ENCODE measurements at places on chromosomes 5 and 9.

DNA sequence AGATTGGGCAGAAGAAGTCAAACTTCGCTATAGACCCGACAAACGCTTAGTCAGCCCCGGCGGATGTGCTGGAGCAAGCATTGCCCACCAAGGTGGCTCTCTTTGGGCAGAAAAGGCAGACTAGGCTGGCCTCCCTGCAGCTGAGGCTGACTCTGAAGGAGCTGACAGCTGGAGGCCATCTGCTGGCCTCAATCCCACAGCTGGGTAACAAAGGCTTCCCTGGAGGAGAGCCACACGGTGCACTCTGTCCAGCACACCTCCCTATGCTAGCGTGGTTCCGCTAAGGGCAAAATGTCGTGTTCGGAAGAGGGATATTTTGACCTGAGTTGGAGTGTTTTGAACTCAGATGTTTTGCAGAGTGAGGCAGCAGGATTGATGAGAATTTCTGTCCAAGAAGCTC is 103.5 kb upstream of the PTCH1 start:
- DNase-seq, result no peak

DNA sequence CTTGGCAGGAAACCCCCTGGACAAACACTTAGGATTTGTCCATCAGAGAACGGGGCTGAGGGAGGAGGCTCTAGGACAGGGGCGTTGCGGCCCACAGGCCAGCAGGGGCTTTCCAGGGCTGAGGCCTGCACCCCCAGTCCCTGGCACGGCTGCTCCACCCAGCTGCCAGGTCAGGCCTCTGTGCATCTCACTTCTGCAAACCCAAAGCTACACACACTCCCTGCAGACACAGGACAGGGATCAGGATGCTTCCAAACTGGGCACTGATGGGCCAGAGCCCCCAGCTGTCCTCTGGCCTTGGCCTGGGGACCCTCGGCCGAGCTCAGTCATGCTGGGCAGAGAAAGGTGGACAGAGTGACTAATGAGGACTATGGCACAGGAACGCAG is 106.2 kb upstream of the SARDH start:
- DNase-seq, result no peak

GRCh38 chr5:17275289-17276158 is 58.1 kb downstream of the BASP1 start:
- no peak for DNase-seq

DNA sequence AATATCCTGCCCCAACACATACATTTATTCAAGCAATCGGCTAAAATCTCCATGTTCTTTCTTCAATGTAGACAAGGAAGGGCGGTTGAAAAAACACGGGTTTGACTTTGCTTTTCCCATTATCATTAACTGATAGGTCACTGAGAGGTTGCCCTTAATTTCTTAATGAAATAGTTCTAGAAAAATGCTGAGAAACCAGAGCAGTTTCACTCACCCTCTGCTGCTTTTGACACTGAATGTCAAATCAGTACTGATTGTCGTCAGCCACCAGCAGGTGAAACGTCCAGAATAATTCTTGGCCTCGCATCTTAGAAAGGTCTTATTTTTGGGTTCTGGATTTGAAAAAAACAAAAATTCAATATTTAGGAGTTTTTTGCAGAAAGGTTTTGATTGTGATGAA is 8.1 kb downstream of the IL12B start:
- no peak for DNase-seq

- DNase-seq, result no peak
These were observed 85.7 kb upstream of the ARRDC3 start for GRCh38 chr5:91468651-91469422.

GRCh38 chr9:91771027-91771426 is 179.0 kb downstream of the ROR2 start:
- no peak for DNase-seq

- DNase-seq, result no peak
These were observed 173.1 kb downstream of the AOPEP start for GRCh38 chr9:94899464-94900221.

DNA sequence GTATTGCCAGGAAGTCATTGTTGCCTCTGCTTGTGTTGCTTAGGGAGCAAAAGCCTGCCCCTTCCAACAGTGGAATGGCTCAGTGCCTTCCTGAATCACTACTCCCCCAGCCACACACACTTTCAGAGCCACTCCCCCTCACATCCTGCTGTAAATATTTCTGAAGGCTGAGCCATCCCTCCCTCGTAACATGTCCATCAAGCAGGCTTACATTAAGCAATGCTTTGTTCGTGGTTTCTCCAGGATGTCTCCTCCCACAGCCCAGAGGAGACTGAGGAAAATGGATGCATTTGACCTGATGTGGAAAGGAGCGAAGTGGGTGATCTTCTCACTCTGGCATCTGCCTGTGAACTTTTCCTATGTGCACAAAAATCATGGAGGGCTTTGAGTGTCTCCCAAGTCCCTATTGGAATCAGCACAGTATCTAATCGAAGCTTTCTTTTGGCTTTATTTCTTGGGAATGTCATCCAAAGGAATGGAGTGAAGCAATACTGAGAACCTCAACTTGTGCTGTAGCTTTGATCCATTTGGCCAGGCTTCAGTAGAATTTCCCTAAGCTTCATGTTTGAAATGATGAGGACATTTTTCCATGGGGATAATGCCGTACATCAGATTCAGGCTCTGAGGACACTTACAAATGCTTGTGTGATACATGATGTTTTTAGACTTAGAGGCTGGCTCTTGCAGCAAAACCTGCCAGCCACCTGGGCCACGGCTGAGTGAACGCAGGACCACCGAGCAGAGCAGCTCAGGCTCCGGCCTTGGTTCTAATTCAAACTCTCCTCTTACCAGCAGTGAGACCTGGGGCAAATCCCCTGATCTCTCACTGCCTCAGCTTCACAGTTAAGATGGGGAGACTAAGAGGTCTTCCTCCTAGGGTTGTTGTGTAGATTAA is 389.1 kb downstream of the ENC1 start:
- no peak for DNase-seq

GRCh38 chr5:98309785-98310598 is 463.5 kb upstream of the RGMB start:
- no peak for DNase-seq

GRCh38 chr5:145960848-145961600 is 24.6 kb downstream of the SH3RF2 start:
- DNase-seq, result no peak

- no peak for DNase-seq
These were observed 2029.0 kb upstream of the WWC1 start for GRCh38 chr5:166262395-166262794.

DNA sequence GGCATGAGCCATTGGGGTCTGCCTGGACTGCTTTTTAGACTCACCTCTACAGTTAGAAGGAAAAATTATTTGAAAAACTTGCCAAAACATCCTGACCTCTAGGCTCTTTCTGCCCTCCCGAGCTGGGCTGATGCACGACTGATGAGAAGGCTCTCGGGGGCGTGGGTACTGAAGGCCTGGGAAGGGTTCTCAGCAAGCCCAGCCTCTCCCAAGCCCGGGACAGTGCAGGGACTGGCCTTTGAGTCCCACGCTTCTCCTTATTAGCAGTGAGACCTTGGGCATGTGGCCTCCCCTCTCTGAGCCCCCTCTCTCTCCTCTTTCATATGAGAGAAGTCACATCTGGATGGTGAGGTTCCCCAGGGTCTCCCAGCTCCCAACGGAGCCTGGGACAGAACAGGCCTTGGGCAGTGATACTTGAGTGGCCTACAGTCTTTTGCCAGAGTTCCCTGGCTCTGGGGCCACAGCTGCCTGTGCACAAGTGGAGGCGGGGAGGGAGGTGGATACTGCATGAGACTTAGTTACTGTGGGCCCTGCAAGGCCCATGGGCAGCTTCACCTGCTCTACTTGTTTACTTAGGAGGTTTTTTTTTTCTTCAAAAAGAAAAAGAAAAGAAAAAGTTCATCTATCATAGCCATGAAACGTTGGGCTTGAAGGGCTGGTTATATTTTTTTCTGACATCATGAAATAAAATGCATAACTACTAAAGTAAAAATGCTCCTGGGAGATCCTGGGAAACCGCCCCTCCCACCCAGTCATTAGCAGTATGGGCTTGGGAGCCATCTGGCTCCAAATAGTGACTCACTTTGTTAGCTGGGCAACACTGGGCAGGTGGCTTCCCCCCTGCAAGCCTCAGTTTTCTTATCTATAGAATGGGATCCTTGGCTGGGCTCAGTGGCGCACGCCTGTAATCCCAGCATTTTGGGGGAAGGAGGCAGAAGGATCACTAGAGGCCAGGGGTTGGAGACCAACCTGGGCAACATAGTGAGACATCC is 139.4 kb downstream of the GAPVD1 start:
- no peak for DNase-seq

- DNase-seq, result no peak
These were observed 129.3 kb downstream of the MRPL36 start for GRCh38 chr5:1670351-1670750.

- DNase-seq, result no peak
These were observed 24.0 kb downstream of the NDUFS6 start for GRCh38 chr5:1824903-1825841.

DNA sequence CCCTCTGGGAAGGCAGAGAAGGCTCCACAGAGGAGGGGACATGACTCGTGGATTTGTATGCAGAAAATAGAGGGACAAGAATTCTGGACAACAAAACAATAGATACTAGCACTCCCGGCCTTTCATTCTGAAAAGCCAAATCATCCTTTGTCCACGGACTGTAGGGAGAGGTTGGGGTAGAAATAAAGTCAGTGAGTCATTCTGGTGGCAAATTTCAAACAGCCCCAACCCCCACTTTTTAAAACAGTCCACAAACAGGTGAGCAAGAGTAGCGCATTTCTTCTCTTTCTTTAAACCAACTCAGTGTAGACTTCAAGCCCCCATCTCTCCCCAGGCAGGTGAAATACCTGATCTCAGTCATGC is 56.1 kb downstream of the PTPDC1 start:
- no peak for DNase-seq

DNA sequence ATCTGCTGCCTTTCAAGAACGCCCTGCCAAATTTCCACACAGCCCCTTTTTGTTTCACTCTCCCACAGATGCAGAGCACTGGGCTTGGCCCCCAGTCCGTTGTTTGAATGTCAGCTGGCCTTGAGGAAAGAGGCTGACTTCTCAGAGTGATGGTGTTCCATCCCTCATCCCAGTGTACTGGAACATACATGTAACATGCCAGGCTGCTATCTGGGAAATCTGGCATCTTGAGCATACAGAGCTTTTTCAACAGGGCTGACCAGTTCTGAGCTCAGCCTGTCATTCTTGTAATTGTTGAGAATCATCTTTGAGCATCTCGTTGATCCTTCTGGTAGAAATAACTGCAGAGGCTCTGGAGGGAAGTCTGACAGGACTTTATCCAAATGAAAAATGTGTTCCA is 2.8 kb downstream of the GALNT10 start:
- DNase-seq, result no peak

GRCh38 chr9:126563556-126563955 is 50.2 kb upstream of the LMX1B start:
- DNase-seq, result no peak

DNA sequence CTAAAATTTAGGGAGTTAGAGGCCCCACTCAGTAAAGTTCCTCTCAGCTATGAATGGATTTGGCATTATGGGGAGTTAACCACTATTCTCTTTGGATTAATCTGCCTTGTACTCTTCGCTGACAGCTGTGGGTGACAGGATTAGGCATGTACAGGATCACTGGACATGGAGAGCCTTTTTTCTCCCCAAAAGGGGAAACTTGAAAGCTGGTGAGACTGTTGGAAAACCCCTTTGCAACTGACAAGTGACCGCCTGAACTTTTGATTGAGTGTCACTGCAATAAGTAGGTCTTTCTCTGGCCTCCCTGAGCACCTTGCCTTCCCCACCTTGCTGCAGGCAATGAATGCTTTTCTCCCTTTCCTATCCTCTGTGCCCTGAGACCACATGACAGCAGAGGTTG is 68.3 kb downstream of the ERP44 start:
- DNase-seq, result no peak

GRCh38 chr9:94663640-94664039 is 24.3 kb upstream of the FBP1 start:
- no peak for DNase-seq

GRCh38 chr9:85199866-85200495 is 530.5 kb downstream of the NTRK2 start:
- no peak for DNase-seq

GRCh38 chr5:136579238-136579637 is 213.9 kb upstream of the TRPC7 start:
- no peak for DNase-seq

GRCh38 chr9:19473605-19474004 is 64.8 kb downstream of the ACER2 start:
- DNase-seq, result no peak

GRCh38 chr5:177473443-177474001 is at the start of gene DBN1:
Gene DBN1, minus strand, starts transcription at chr5:177473634. Its CDS starts 113 bp downstream, at chr5:177473521.
- no peak for DNase-seq
